ENCODE measurements at places on chromosomes 13 and 19.

GRCh38 chr19:54518844-54519243 lies 16.2 kb downstream of the LAIR2 start:
- DNase-seq = no peak

- DNase-seq = no peak
Observed at GRCh38 chr19:41888926-41889325, 5.9 kb downstream of the ARHGEF1 start.

DNA sequence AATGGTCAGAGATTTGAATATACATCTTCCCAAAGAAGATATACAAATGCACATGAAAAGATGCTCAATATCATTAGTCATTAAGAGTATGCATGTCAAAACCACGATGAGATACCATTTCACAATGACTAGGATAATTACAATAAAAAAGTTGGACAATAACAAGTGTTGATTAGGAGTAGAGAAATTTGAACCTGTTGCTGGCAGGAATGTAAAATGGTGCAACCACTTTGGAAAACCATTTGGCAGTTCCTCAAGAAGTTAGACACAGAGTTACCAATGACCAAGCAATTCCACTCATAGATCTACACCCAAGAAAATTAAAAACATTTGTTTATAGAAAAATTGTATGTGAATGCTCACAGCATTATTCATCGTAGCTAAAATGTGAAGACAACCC lies 33.2 kb upstream of the STARD13 start:
- no peak for DNase-seq

DNA sequence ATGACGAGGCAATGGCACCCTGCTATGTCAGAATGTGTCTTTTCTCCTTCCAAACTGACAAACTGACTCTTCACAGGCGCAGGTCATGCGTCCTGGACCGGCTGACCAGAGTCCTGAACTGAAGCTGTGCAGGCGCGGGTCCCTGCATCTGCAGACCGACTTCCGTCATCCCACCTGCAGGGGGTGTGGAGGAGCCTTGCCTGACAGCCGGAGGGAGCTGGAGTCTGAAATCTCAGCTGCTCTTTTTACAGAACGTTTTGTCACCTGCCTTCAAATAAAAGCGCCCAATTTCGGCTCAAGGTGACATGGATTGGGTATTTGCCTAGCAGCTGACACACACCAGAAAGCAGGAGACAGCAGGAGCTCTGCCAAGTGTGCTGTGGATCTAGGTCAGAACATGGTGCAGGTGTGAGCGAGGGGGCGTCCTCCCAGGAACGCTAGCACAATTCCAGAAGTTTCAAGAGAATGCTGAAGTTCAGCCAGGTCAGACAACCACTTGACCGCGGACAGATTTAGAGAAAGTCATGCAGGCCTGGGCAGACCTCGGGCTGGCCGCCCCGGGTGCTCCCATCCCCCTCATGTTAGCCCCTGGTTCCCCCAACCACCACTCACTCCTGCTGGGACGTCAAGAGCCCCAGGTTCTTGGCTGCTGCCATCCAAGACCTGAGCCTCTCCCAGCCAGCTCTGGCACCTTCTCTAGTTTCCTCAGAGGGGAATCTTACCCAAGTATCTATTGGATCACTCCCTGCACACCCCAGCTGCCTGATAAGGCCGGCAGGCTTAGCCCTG lies 32.8 kb downstream of the ELL start:
- no peak for DNase-seq

GRCh38 chr19:37695144-37695899 lies 24.2 kb downstream of the ZNF607 start:
- no peak for DNase-seq

Measured in activated effector memory CD4-positive, alpha-beta T cell treated with Interleukin-2 at 50 U/mL for 16 hours (primary cell).